ENCODE measurements at places on chromosomes 2 and 18. TPM values are rescaled to one million over a fixed set of nuclear protein-coding genes. Genes with fewer than 3 reads are reported as not detected.

DNA sequence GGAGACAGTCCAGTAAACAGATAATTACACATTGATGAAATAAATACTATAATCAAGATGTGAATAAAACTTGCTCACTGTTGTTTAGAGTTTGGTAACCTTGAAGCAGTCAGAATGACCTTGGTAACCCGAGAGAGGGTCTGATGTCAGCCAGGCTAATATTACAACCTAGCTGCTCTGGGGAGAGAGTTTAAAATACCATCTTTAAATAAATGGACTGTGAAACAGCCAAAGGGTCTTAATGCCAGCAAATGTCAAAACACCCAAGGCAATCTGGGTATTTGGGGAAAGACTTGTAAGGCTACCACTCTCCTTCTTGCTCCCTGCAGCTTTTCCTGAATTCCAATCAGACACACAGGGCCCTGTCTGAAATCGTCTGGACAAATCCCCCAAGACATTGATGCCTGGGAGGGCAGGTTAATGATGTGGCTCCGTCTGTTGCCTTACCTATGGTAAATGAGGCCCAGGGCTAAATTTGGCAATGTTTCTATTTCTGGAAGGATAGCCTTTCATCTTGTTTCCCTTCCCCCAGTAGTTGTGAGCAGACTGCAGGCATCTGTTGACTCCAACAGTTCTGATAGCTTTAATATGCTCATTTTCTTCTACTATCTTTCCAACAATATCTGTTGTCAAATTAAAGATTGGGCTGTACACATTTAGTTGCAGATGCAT is 43.0 kb upstream of the ITGB6 start:
- DNase-seq, result no peak

DNA sequence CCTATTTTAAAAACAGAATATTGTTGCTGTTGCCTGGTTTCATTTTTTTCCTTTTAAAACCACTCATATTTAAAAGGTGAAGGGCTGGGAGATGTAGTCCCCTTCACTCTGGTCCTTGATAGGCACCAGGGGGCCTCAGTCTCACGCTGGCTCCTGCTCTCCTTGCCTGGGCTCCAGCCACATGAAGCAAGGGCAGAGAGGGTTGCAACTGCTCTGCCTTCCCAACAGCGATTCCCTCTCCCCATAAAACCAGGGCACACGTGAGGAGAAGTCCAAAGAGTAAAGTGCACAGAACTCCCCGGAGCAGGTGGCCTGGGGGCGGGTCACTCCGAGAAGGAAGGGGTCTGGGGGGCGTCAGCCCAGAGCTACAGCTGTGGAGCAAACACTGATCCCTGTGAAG is 12.8 kb downstream of the TMEM127 start:
- no peak for DNase-seq

- DNase-seq, result no peak
These were observed 19.1 kb downstream of the HS1BP3 start for GRCh38 chr2:20631617-20632307.

Gene MOGAT1
- not detected for polyA plus RNA-seq

All from left renal pelvis (tissue), 4 donors.